T-helper 9 cell (primary cell): ENCODE measurements at places on chromosomes 16 and 17.
A peak's percentile ranks its signal among the peaks of the same experiment; 100 is the strongest.

DNA sequence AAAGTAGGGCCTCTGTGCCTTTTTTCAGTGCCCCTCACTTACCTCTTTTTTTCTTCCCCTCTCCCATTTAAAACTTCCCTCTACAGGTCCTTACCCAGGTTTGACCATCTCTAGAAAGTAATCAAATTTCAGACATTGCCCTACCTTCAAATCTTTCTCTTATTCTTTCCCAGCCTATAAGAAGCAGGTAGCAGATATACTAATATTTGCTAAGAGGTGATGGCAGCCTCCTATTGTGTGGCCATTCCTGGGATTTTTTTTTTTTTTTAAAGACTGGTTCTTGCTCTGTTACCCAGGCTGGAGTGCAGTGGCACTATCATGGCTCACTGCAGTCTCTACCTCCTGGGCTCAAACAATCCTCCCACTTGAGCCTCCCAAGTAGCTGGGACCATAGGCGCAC lies 111.1 kb upstream of the HAS3 start:
- DNase-seq: no peak

DNA sequence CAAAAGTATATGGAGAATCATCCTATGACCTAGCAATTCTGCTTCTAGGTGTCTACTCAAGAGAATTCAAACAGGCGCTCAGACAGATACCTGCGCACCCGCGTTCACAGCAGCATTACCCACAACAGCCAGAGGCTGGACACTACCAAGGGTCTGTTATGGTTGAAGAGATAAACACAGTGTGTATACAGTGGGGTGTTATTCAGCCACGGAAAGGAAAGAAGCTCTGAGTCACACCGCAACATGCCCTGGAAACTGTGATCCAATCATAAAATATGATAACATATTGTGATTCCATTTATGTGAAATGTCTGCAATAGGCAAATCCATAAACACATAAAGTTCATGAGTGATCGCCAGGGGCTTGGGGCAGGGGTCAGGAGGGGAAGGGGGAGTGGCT lies 18.0 kb upstream of the JPH3 start:
- DNase-seq: no peak

DNA sequence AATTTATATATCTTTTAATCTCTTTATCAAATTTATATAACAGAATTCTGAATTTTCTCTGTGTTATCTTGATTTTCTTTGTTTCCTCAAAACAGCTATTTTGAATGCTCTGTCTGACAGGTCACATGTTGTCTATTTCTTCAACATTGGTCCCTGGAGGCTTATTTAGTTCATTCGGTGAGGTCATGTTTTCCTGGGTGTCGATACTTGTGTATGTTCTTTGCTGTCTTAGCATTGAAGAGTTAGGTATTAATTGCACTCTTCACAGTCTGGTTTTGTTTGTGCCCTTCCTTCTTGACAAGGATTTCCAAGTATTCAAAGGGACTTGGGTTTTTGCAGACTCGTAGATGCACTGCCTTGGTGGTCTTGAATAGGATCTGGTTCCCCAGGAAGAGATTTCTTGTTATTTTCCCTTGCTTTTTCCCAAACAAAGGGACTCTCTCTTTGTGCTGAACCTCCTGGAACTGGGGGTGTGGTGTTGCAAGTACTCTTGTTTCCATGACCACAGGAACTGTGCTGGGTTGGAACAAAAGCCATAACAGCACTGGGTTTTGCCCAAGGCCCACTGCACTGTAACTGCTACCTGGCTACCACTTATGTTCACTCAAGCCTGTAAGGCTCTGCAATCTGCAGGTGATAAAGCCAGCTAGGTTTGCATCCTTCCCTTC lies 1483.0 kb downstream of the CDH8 start:
- no peak for DNase-seq

GRCh38 chr16:48525201-48526057 lies 84.6 kb downstream of the N4BP1 start:
- DNase-seq: no peak

- DNase-seq: no peak
Measured at GRCh38 chr17:54992797-54993639, 24.5 kb downstream of the STXBP4 start.

DNA sequence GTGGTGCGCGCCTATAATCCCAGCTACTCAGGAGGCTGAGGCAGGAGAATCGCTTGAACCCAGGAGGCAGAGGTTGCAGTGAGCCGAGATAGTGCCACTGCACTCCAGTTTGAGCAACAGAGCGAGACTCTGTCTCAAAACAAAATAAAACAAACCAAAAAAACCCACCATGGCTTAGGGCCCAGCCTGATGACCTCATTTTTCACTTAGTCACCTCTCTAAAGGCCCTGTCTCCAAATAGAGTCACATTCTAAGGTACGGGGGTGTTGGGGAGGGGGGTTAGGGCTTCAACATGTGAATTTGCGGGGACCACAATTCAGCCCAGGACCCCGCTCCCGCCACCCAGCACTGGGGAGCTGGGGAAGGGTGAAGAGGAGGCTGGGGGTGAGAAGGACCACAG lies 1.4 kb upstream of the STH start:
- no peak for DNase-seq

- no peak for DNase-seq
Measured at GRCh38 chr17:70493277-70493874, 324.0 kb downstream of the KCNJ2 start.

DNA sequence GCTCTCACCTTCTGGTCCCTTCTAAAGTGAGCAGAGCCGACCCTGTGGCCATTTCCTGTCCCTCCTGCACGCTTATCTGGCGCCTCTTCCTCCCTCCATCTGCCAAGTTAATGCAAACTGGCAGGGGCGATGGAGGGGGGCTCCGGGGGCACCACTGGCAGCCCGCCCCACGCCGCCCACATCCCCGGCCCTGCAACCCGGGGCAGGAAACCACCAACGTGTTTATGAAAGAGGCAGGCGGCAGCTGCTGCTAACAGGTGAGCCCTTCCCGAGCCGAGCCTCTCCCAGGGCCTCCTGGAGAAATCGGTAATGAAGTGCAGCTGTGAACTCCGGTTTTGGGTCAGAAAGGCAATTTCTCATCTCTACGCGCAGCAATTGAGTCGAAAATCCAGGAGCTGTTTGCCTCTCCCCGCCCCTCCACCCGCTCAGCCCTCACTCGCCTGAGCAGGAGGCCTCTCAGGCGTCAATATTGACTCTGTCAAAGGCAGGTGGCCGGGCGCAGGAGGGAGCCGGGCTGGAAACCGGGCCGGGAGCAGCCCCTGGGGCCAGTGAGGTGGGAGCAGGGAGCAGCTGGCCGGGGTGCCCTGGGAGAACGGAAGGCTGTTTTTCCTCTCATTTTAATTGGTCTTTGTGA lies 164.4 kb upstream of the GSE1 start:
- DNase-seq: peak; percentile 28

GRCh38 chr17:35148144-35148543 lies 527 bp downstream of the UNC45B start:
- no peak for DNase-seq

DNA sequence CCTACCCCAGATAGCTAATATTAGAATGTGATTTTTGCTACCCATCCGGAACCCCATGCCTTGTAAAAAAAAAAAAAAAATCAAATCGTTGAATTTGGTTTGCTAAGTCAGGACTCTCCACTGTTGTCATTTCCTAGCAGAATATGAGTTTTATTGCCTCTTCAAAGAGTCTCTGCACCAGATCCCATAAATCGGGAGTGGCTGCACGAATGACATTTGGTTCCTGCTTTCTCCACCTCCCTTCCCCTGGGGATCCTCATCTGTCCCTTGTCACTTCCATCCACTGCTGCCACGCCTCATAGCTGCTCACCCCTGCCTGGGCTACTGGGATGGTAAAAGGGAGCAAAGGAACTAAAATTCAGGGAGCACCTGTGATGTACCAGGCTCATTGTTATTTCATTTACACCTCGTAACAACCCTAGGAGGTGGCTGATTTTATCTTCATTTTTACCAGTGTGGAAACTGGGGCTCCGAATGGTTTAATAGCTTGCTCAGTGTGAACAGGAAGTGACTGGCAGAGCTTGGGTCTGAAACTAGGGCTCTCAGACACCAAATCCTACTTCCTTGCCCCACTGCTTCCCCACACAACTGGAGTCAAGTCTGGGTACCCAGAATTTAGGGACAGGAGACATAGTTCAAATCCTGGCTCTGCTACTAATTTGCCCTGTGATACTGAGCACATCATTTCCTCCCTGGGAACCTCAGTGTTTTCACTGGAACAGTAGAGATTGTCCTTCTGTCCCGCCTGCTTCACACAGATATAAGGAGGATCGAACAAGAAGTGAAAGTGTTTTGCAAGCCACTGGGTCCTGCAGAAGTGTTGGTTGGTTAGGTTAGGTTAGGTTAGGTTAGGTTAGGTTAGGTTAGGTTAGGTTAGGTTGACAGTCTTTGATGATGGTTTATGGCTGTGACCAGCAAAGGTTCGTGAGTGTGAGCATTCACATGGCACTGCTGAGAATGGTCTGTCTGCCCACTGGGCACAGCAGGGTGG lies 585 bp upstream of the KRT36 start:
- DNase-seq: no peak

- DNase-seq: no peak
Measured at GRCh38 chr17:77528516-77529327, 388.0 kb downstream of the SEC14L1 start.

- DNase-seq: no peak
Measured at GRCh38 chr17:30334421-30334820, 564 bp upstream of the TMIGD1 start.

- DNase-seq: no peak
Measured at GRCh38 chr17:32828822-32829221, 48.1 kb downstream of the MYO1D start.

- no peak for DNase-seq
Measured at GRCh38 chr17:31400481-31400950, 9.0 kb downstream of the RAB11FIP4 start.

GRCh38 chr17:27603421-27603770 lies 27.6 kb upstream of the LGALS9 start:
- DNase-seq: no peak

DNA sequence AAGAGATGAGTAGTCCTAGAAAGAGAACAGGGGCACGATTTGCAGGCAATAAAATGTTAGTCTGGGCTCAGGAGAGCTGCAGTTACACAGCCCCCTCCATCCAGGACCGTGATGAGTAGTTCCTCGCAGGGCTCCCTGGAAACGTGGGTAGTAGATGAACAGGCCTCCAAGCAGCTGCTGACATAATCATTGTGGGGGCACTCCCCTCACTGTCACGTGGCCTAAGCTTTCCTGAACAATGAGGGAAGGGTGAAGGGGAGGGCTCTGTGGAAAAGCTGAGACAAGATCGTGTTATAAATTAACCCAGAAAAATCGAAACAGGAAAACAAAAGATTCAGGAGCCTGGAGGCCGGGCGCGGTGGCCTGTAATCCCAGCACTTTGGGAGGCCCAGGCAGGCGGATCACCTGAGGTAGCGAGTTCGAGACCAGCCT lies 1.3 kb upstream of the PER1 start:
- no peak for DNase-seq

GRCh38 chr17:57578608-57579225 lies 166.4 kb downstream of the CCDC182 start:
- no peak for DNase-seq

- no peak for DNase-seq
Measured at GRCh38 chr16:66473654-66474519, 46.8 kb downstream of the BEAN1 start.

DNA sequence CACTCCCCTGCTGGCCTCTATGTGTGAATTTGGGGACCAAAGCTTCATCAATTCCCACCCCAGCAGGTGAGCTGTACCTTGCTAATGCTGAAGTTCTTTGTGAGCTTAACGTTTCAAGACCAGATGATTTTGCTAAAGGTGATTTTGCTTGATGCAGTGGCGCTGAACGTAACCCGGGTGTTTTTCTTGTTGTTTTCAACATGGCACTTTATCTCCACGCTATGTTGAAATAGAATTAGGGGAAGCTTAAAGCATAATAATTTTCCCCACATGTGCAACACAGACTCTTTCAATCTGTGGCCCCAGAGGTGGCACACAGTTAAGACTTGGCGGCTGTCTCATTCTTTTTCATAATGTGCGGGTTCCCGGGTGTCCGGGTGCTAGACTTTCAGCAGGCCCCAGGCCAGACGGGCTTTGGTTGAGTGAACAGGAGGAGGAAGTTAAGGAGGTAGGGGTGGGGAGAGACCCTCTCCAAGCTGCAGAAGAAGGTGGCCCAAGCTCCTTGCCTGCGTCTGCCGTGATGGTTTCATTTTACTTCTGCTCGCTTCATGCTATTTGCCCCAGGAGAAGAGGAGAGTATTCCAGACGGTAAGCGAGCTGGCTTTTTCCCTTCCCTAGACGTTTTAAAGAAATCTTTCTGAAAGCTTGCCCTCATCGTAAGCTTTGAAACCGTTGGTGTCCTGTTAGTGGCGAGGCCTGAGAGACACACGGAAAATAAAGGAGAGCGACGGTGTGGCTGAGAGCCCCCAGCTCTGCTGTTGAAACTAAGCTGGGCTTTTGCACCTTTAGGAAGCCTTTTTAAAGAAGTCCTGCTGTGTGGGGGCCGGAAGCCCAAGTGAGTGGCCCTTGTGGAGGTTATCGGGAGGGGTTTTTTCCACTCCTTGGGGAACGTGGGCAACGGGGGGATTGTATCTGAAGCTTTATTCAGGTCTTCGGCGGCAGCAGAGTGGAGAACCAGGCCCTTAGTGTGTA lies 4.2 kb downstream of the FOXC2 start:
- no peak for DNase-seq

- DNase-seq: no peak
Measured at GRCh38 chr17:30002088-30002487, 60.7 kb downstream of the EFCAB5 start.

DNA sequence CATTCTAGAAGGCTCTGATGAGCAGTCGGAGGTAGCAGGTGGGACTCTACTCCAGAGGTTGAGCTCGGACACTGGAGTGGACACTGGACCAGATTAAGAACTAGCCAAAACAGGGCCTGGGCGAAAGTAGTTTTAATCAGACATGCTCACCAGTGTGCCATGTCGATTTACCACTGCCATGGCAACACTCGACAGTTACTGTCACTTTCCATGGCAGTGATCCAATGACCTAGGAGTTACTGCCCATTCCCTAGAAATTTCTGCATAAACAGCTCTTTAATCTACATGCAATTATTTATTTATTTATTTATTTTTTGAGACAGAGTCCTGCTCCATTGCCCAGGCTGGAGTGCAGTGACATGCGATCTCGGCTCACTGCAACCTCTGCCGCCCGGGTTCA lies 7.2 kb upstream of the METTL9 start:
- DNase-seq: no peak

DNA sequence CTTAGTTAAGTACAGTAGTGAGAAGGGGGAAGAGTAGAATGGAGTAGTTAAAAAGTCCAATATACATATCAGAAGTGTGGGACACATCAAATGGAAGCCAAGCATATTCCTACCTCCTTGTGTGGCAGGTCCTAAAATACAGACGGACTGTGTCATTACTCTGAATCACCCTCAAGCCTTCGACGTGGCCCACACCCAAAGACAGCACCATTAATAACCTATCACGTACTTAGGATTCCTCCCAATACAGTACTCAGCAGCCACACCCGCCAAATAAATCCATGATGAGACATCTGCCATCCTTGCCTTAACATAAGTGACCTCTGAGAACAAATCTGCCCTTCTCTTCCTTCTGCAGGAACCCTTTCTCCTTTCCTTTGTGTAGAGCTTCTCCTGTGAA lies 38.9 kb downstream of the UBE2G1 start:
- DNase-seq: no peak

GRCh38 chr17:15934866-15935265 lies 10.1 kb upstream of the ADORA2B start:
- DNase-seq: no peak

- DNase-seq: no peak
Measured at GRCh38 chr17:79078476-79079190, 4.0 kb downstream of the ENGASE start.

- DNase-seq: no peak
Measured at GRCh38 chr17:37770631-37771518, 26.0 kb upstream of the HNF1B start.
